ENCODE measurements at places on chromosomes 5 and 9.

DNA sequence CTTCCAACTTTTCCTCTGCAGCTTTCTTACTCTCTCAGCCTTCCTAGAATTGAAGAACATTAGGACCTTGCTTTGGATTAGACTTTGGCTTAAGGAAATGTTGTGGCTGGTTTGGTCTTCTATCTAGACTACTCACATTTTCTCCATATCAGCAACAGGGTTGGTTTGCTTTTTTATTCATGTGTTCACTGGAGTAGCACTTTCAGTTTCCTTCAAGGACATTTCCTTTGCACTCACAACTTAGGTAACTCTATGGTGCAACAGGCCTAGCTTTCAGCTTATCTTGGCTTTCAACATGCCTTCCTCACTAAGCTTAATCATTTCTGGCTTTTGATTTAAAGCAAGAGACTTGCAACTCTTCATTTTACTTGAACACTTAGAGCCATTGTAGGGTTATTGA, 153.1 kb downstream of the CCDC192 start:
- DNase-seq = peak; percentile 82

DNA sequence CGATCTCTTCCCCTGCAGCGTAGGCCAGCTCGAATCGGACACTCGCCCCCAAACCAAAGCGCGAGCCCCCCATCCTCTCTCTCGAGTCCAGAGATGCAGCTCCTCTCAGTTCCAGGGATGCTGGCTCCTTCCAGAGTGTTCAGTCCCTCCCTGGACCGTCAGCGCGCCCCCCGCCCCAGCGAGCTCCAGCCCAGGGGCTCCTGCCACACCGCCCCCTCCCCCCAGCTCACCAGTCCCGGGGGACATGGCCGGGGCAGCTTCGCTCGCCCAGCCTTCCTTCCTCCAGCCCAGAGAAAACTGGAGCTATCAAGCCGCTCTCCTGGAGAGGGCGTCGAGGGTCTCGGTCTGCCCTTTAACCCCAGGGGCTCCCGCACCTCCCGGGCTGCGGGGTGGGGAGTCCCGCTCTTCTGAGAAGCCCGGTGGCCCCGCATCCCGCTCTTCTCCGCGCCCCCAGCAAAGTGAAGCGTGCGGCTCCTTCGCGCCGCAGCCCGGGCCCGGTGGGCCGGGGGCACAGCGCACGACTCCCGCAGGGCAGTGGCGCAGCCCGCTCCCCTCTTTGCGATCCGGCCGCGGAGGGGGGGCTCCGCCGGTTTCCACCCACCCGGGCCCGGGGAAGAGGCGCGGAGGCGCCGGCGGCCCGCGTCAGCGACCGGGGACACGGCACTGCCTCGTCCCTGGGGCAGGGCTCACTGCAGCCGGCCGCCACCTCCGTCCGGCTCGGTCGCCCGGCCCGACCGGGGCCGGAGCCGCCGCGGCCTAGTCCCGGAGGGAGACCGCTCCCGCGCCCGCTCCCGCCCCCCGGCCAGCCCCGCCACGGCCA, 587 bp downstream of the MIER3 start:
- DNase-seq = no peak

DNA sequence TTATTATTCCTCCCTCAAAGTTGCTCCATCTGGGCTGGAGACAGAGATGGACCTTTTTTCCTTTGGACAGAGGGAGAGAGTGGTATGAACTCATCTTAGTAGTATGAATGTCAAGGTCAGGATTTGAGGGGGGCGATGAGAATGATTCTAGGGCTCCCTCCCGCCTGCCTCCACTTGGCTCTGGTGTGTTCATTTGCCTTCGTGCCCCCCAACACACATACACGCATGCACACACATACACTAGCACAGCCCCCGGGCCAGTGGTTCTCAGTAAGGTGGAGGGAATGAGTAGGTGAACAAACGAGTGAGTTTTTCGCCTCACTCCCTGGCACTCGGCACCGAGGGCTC, 44.5 kb downstream of the ERGIC1 start:
- DNase-seq = no peak

GRCh38 chr5:133778636-133779035, 166.3 kb upstream of the FSTL4 start:
- no peak for DNase-seq

DNA sequence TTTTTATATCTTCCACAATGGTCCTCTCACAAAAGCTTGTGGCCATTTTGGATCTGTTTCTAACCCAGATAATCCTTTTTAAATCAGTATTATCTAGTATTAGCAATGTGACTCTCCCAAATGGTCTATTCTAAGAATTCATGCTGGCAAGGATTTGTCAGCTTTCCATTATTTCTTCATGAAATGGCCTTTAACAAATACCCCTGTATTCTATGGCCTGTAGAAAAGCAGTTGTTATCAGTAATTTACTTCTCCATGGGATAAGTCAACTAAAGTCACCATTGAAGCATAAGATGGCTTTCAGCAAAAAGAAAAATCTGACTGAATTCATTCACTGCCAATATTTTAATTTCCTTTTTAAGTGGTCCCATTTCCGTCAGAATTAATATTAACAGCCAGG, 346.4 kb upstream of the FAM174A start:
- no peak for DNase-seq

Data from fibroblast of pulmonary artery (primary cell).